ENCODE measurements at places on chromosomes 5 and 9. TPM values are rescaled to one million over a fixed set of nuclear protein-coding genes. Genes with fewer than 3 reads are reported as not detected.

CCDC183 gene
- 1.6 TPM for total RNA-seq

EIF4EBP3 gene
- total RNA-seq, result 8.3 TPM

GLDC gene
- 0.27 TPM for total RNA-seq

NUTM2G gene
- not detected for total RNA-seq

Data from hematopoietic multipotent progenitor cell (in vitro differentiated cells).